Fibroblast of villous mesenchyme (primary cell): ENCODE measurements at places on chromosomes 12 and 14.

DNA sequence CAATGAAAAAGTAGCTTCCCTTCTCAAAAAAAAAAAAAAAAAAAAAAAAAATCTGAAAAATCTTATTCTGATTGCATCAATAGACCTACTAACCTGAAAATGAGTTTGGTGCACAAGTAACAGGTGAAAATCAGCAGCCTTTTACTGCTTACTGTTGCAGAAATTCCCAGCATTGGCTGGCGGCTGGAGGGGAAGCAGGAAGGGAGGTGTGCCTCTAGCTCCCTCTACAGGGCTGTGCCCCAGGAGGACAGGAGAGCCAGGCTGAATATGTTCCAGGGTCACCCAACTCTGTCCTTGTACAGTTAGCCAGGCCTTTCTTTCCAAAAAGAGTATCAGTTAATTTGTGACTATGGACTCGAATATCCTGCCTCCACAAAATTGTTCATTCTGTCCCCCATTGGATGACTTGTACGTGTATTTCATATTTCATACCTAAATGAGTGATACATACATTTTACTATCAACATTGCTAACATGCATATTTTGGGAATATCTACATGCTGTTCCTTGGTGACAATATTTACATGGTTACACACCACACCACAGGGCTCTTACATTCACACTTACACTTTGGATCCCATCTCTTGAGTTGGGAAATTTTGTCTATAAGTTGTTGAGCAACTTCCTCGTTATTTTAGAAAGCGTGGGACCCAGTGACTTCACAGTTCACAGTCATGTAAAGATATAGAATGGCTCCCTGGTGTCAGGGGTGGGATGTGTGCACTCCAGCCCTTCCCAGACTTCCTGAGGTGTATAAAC is 124.8 kb downstream of the SAMD4A start:
- peak; percentile 82 for DNase-seq

DNA sequence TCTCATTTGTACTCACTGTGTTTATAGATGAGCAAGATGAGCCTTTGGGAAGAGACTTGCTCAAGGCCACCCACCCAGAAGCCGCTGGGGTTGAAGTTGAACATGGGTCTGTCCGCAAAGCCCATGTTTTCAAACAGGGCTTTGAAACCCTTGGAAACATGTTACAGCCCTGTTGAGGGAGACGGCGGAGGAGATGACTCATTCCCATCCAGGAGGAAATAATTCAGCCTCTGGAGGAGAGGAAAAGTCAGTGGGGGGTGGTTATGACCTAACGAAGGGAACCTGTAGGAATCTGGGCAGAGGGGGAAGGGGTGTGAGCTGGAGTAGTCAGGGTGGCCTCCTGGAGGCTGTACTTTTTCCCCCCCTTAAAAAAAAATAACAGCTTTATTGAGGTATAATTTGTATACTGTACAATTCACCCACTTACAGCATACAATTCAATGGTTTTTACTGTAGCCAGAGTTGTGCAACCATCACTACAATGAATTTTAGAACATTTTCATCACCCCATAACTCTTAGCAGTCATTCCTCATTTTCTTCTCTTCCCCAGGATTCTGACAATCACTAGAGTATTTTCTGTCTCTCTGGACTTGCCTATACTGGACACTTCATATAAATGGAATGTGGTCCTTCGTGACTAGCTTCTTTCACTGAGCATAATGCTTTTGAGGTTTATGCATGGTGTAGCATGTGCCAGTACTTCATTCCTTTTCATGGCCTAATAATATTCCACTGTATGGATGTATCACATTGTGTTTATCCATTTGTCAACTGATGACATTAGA is 1.9 kb upstream of the RIN3 start:
- peak; percentile 91 for DNase-seq

GRCh38 chr14:31920989-31921650 is 156.0 kb upstream of the ARHGAP5 start:
- peak; percentile 29 for DNase-seq

DNA sequence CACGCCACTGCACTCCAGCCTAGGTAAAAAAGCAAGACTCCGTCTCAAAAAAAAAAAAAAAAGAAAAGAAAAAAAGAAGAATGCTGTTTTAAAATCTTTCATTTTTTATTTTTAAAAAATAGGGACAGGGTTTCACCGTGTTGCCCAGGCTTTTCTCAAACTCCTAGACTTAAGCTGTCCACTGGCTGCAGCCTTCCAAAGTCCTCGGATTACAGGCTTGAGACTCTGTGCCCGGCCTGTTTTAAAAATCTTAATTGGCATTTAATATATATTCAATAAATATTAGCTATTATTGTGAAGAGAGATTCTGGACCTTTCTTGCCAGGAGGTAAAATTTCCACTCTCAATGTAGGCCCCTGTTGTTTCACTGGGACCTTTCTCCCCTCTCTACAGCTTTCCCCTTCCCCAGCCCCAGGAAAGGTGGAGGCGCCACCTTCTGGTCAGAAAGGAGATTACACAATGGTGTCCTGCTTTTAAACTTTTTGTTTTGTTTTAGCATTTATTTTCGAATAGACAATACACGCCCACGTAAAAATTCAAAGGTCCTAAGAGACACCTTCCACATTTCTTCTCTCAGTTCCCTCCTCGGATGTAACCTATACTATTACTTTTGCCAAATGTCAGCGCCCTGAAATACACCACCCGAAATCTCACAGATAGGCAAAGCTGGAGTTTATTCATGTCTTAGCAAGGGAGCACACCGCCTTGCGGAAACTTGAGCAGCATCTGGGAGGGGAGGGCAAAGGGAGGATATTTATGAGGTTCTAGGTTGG is 23.8 kb upstream of the PHC1 start:
- DNase-seq: peak; percentile 45

DNA sequence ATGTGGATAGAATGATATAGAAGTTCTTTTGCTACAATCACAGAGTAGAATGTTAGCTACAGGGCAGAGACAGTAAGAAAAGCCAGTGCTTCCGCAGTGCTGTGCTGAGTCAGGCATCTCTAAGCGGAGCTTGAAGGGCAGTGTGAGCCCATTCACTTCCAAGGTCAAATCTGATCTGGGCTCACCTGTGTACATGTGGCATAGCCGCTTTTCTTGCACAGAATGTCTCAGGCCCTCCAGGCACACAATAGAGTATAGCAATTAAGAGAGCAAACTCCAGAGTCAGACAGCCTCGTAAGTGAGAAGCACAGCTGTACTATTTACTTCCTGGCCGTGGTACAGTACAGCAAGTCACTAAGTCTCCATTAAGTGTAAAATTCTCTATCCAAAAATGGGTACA is 26.8 kb downstream of the CORO1C start:
- no peak for DNase-seq

DNA sequence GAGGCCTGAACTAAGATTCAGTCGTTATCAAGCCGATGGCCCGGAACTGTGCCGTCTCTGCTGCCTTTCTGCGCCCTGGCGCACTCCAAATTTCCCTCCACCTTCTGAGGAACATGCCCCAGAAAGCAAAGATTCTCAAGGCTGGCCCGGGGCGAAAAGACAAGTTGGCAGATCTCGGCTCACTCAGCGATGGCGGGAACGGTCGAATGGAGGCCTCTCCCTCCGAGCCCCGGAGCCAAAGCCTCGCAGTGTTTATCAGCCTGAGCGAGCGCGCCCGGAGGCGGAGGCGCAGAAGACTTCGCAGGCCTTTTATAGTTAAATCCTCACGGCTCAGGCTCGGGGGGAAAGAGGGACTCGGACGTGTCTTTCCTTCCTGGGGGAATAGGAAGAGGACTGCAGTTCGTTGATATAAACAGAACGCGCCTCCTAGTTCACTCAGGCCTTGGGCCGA is 5.6 kb downstream of the TBX5 start:
- peak; percentile 53 for DNase-seq

DNA sequence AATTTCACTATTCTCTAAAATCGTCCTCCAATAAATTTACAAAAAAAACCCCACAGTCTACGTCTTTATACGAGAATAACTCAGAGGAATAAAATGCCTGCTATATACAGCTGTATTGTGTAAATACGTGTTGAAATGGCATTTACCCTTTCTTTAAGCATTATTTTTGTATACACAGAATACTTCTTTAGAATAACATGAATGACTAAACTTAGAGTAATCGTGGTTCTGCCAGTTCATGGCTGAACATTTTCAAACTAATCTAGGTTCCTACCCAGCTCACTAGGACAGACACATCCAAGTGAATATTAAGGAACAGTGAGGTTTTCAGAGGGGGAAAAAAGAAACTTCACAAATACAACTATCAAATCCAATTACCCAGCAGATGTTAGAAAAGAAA is 24.6 kb downstream of the DICER1 start:
- DNase-seq: no peak

- no peak for DNase-seq
Measured at GRCh38 chr14:56357428-56357827, 222.2 kb upstream of the TMEM260 start.

GRCh38 chr12:27015730-27016076 is 1.5 kb upstream of the TM7SF3 start:
- DNase-seq: peak; percentile 63

- DNase-seq: no peak
Measured at GRCh38 chr14:69820991-69821390, 23.9 kb upstream of the SLC10A1 start.

DNA sequence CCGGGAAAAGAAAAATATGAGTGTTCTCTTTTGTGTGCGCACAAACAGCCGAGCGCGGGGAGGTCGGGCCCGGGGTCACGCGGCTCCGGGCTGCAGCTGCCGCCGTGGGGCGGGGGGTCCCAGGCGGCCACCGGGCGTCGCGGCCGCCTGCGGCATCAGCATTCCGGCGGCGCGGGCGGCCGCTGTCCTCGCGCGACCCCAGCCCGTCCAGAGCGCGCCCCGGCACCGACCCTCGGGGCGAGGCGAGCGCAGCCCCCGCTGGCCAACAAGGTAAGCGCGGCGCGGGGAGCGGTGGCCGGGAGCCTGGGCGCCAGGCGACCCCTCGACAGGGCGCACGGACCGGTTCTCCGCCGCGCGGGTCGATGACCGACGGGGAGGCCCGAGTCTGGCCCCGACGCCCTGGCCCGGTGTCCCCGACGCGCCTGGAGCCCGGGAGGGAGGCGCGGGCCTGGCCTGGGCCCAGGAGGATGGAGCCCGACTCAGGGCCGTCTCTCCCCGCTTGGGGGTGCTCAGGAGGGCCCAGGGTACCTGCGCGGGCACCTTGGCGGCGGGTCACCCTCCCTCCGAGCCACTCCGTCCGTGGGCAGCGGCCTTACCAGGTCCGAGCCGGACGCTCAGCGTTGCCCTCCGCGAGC is 103.9 kb upstream of the DIO3 start:
- DNase-seq: no peak

GRCh38 chr12:101877806-101878242 is 444 bp downstream of the DRAM1 start:
- DNase-seq: peak; percentile 28

DNA sequence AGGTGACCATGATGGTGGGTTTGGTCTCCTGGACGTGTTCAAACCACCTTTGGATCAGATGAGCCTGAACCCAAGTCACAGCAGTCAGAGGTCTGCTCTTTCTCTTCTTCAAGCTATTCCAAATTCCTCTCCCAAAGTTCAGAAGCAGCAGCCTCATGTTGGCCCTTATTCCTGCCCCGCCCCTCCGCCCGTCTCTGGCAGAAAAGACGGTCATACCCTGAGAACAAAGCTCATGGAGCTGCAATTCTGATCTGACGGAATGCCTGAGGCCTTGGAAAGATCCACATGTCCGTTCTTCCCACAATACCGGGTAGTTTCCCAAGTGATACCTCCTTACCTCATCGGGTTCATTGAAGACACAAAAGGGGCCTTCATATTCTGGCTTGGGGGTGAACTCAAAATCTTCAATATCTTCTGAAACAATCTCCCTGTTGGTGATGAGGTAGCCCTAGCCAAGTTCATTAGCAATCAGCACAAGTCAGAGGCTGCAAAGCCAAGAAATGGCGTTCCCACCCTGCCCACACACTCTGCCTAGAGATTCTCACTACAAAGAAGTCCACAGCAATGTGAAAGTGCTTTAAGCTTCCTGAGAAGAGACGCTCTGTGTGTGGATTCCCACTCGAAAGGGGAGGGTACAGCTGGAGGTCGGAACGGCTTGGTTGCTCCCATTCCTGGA is 11.2 kb downstream of the POLE start:
- DNase-seq: no peak

- DNase-seq: no peak
Measured at GRCh38 chr12:55256831-55257230, 12.4 kb downstream of the OR6C74 start.

DNA sequence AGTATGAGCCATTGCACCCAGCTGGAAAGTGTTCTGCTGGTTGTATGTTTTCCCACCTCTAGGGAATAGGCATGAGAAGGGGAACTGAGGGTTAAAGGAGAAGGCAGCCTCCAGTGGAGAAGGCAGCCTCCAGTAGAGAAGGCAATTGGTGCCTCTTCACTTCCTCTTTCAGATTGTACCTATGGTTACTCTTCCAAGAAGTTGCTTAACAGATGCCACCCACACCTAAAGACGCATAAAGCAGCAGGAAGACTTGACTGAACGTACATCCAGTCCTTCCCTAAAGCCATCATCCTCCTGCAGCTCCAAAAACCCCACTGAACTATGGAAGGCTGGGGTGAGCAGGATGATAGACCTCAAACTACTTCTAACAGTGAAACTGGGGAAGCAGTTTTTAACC is 13.1 kb downstream of the DPF3 start:
- no peak for DNase-seq

DNA sequence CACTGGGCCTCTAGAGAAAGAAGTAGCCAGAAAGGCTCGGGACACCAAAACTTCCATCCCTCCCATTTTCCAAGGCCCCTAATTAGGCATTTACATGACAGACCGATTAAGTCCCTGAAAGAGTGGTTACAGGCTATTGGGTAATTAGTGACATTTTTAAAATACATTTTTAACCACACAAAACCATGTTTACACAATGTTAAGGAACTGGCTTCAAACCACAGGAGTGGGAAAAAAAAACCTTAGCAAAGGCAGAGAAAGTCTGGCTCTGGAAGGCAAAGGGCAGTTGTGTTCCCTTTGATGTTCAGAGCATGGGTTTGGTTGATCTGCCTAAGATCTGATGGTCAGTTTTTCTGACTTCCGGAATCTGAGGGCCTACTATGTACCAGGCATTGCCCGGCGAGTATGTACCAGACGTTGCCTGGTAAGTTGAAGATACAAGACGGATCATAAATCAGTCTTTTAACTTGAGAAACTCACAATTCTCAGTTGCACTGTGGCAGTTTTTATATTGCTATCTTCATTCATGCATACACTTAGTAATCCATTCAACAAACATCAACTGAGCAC is 576.5 kb downstream of the MED13L start:
- DNase-seq: peak; percentile 22

- no peak for DNase-seq
Measured at GRCh38 chr14:68369281-68370056, 423.4 kb downstream of the ZFP36L1 start.
